Midbrain (tissue), 1 donor: ENCODE measurements at places on chromosomes 2 and 18.

DNA sequence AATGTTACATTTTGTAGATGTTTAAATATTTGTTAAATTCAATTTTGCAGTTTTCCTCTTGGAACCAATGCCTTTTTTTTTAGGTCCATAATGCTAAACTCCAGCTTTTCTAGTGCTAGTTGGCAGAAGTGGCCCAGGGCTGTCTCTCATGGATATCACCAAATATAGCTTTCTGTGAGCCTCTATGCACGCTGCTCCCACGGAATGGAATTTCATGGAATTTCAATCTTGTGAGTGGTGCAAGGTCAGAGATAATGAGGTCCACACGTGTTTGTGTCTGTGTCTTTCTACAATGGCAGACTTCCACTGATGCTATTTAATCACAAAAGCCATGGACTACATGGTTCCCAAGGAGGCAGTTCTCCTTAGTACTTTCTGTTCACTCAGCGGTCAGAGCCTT lies 191.5 kb upstream of the PARD3B start:
- no peak for DNase-seq

- DNase-seq: no peak
These were observed 36.4 kb upstream of the TOGARAM2 start for GRCh38 chr2:28944535-28945248.

DNA sequence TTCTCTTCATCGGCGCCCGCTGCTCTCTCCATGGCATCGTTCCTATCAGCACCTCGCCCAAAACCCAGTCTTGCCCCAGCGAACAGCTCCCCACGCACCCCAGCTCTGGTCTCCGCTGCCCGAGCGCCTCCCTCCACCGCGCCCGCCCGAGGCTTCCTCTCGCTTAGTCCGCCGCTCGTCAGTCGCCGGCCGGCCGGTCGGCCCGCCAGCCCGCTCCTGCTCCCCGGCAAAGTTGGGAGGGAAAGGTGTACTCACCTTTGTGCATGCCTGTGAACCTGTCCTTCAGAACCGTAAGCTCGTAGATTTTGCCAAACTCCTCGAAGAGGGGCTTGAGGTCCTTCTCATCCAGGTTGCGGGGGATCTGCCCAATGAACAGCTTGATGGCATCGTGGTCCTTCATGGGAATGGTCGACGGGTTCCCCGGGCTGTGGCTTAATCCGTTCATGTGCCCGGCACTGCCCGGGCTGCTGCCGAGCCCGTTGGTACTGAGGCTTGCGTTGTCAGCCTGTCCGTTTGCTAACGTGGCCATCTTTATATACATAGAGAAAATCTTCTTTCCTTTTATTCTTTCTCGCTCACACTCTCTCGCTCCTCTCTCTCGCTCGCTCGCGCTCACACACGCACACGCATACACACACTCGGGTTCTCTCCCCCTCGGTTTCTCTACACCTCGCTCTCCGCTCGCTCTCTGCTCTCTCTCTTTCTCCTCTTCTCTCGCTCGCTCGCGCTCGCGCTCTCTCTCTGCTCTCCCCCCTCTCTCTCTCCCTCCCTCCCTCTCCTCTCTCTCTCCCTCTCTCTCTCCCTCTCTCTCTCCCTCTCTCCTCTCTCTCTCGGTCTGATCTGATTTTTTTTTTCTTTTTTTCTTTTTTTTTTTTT lies at the start of gene CELF4:
TSS of gene CELF4 (minus strand) at position 698 of the 876 bp plus-strand sequence.
- DNase-seq: peak; percentile 42

- DNase-seq: no peak
These were observed 356.3 kb upstream of the SETBP1 start for GRCh38 chr18:44324361-44324760.
